ENCODE measurements at places on chromosomes 2 and 18. TPM values are rescaled to one million over a fixed set of nuclear protein-coding genes. Genes with fewer than 3 reads are reported as not detected.

The ONECUT2 gene
- total RNA-seq: 0.25 TPM

The DSEL gene
- total RNA-seq: 79.8 TPM

The ABCG5 gene
- total RNA-seq: not detected

DNA sequence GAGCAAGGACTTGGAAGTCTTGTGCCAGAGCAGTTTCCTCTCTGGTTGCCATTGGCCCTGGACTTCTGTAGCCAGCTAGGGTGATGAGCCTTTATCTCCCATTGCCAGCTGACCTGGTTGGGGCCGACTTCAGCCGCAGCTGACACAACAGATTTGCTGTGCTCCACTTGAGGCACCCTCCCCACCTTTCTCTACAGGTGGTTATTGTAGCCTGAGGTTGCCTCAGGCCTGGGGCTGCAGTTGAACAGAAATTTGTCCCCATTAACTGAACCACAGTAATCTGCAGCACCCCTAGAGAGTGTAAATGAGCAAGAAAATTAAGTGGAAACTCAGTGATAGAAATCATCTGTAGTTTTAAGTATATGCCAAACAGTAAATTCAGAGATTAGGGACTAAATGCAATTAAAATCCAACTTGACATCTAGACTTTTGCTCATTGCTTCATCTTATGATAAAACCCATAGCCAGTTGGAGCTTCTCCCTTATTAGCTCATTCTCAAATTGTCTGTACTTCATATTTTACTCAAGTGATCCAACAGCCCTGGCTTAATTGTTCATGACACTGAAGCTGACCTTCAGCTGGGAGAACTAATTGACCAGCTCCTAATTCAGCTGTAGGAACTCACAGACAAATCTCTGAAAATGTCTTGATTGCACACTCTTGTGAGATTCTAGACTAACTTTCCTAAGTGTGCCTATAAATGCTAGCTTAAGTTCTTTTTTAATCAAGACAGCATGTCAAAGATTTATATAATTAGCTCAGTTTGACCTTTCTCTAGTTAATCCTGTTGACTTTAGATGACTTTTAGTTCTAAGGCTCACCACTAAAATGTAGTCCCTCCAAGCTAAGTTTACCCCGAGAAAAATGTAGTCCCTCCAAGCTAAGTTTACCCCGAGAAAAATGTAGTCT, 48.9 kb downstream of the COPS8 start:
- 0 out of 2 replicates have a peak, but pooled peaks cover 5% of the 10 kb centered on the region for H3K4me1 ChIP-seq
- peaks cover 3% of the 10 kb centered on the region for H3K27me3 ChIP-seq
- H3K27ac ChIP-seq: no peak overlapping the region

DNA sequence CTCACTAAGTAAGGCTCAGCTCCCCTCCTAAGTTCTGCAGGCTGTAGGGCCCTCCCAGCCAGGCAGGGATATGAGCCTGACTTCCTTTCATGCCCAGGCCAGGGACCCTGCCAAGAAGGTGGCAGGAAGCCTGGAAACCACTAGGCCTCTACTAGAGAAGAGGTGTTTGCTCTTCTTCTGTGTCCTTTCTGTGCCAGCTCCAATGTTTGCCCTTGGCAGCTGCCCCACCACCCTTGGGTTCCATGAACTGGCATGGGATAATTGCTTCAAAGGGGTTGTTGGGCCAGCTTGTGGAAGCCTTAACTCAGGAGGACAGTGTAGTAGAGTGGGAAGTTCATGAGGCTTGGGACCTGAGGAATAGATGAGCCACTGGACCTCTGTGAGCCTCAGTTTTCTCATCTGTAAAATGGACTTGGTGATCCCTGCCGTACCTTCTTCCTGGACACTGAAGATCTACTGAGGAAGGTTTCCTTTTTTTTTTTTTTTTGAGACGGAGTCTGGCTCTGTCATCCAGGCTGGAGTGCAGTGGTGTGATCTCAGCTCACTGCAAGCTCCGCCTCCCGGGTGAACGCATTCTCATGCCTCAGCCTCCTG, 3.9 kb downstream of the SLC35F6 start:
- no peak overlapping the region for H3K4me3 ChIP-seq
- H3K27ac ChIP-seq: no peak overlapping the region
- peaks cover 51% of the 10 kb centered on the region for H3K4me1 ChIP-seq
- H3K27me3 ChIP-seq: peaks cover 1% of the 10 kb centered on the region

DNA sequence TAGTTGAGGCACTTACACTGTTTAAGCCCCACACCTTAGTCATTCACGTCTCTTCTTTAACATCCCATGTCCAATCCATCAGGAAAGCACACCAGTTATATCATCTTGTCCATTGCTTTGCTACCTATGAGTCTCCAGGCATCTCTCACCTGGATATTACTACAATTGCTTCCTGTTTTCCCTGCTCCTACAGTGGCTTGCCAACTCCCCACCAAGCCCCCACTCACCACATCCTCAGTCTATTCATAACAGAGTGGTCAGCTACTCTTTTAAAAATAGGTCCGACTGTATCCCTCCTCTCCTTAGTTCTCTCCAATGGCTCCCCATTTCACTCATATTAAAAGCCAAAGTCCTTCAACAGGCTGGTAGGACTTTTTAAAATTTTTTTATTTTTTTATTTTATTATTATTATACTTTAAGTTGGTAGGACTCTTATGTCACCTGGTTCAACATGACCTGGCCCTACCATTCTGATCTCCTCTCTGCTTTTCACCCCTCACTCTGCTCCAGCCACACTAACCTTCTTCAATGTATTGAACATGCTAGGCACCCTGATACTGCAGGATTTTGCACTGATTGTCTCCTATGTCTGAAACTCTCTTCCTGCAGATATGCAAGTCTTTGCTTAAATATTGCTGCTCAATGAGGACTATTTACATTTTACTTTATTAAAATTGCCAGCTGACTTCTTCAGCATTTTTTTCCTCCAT, 253.2 kb downstream of the CYRIA start:
- no peak overlapping the region for H3K4me3 ChIP-seq
- no peak for DNase-seq
- no peaks in the 10 kb centered on the region for H3K4me1 ChIP-seq
- H3K36me3 ChIP-seq: peaks cover 8% of the 10 kb centered on the region

DNA sequence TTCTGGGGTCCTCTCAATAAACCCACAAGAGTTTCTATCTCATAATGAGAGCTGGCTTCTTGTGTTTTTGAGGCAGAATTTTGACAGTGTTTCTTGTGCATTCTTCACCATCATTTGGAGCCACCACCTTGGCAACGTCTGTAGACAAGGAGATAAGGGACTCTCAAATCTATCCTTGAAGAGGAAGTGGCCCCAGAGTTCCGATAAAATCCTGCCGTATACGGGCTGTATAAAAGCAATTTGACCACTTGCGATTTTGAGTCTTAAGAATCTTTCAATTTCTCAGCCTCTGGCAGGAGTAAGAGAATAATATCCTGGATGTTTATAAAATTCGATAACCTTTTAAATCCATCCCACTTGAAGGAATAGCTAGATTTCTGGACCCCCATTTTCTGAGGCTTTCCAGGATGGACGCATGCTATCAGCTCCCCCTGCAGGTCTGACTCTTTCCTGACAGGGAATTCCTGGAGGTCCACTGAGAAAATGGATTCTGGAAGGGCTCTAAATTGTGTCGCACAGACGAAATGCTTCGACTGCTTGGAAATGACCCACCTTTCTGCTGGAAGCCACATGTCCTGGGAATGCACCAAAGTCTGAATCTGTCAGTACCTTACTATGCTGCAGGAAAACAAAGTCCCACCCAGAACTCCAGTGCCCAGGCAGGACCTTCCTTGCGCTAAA, 54.1 kb downstream of the E2F6 start:
- peaks cover 25% of the 10 kb centered on the region for H3K4me1 ChIP-seq
- no peaks in the 10 kb centered on the region for H3K36me3 ChIP-seq
- no peak overlapping the region for H3K27ac ChIP-seq
- no peak overlapping the region for H3K4me3 ChIP-seq
- peaks cover 12% of the 10 kb centered on the region for H3K27me3 ChIP-seq
- DNase-seq: peak; percentile 25

DNA sequence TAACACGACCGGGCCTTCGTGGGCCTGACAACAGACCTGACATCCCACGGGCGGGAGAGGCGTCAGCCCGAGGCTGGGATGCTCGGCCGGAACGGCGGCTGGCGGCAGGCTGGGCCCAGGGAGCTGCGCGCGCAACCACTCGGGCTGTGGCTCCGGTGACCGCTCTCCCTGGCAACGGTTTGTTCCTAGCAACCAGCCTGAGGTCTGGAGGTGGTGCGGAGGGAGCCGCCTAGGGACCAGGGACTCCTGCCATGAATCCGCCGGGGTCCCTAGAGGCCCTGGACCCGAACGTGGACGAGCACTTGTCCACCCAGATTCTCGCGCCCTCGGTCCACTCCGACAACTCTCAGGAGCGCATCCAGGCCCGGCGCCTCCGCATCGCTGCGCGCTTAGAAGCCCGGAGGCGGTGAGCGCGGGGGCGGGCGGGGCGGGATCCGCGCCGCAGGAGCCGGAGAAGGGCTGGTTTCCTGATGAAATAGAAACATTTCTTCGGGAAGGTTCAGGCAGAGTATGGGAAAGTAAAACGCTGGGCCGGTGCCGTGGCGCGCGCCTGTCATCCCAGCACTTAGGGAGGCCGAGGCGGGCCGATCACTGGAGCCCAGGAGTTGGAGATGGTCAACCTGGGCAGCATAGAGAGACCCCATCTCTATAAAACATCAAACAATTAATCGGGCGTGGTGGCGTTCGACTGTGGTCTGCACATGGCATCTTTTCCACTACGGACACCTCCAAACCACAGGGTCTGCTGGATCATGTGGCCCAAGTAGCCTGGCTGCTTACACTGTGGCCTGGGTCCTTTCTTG, at the start of gene DRC1:
Gene DRC1 (plus strand): TSS at position 182 of the 803 bp plus-strand sequence. CDS start 70 bp downstream, at position 252.
- H3K27me3 ChIP-seq: no peaks in the 10 kb centered on the region
- H3K4me1 ChIP-seq: no peaks in the 10 kb centered on the region
- peak within 1 kb of the TSS; percentile 59 for H3K4me3 ChIP-seq
- H3K27ac ChIP-seq: no peak within 1 kb of the TSS
- H3K36me3 ChIP-seq: peaks cover 2% of the 10 kb centered on the region

- H3K4me3 ChIP-seq: no peak overlapping the region
- no peaks in the 10 kb centered on the region for H3K4me1 ChIP-seq
- peaks cover 4% of the 10 kb centered on the region for H3K27me3 ChIP-seq
- DNase-seq: no peak
- no peaks in the 10 kb centered on the region for H3K36me3 ChIP-seq
These were observed 377.4 kb upstream of the CRIM1 start for GRCh38 chr2:35978218-35978617.

Measured in HFFc6 (cell line).